ENCODE measurements at places on chromosomes 7 and 10. TPM values are rescaled to one million over a fixed set of nuclear protein-coding genes. Genes with fewer than 3 reads are reported as not detected.

Gene CYP2E1
- total RNA-seq = 0.26 TPM

Gene SPDYE11
- not detected for total RNA-seq

Gene BRI3
- total RNA-seq = 45.9 TPM

Gene SEMA3D
- 3.4 TPM for total RNA-seq

Gene AGFG2
- total RNA-seq = 26.7 TPM

Gene PPP2R2D
- 22.9 TPM for total RNA-seq

Gene GPR26
- not detected for total RNA-seq

Gene CUL2
- total RNA-seq = 26.9 TPM

Gene OR2A42
- not detected for total RNA-seq

Gene NME8
- not detected for total RNA-seq

Gene ODAD2
- total RNA-seq = 0.76 TPM

Gene LEP
- not detected for total RNA-seq

Gene MBLAC1
- 2.8 TPM for total RNA-seq

Gene TMEM196
- total RNA-seq = not detected

Gene CXCL12
- 1.4 TPM for total RNA-seq

Gene GPR15LG
- not detected for total RNA-seq

Gene PRLHR
- total RNA-seq = not detected

Gene LIPK
- not detected for total RNA-seq

Gene NPC1L1
- total RNA-seq = not detected

Gene AIFM2
- total RNA-seq = 0.87 TPM
